ENCODE measurements at places on chromosomes 1 and 21. TPM values are rescaled to one million over a fixed set of nuclear protein-coding genes. Genes with fewer than 3 reads are reported as not detected.
A peak's percentile ranks its signal among the peaks of the same experiment; 100 is the strongest.

- H3K27ac ChIP-seq = no peak overlapping the region
- no peaks in the 10 kb centered on the region for H3K27me3 ChIP-seq
- H3K4me3 ChIP-seq = no peak overlapping the region
- no peaks in the 10 kb centered on the region for H3K36me3 ChIP-seq
- no peak for DNase-seq
Observed at GRCh38 chr1:178849918-178850317, 21.0 kb downstream of the ANGPTL1 start.

DNA sequence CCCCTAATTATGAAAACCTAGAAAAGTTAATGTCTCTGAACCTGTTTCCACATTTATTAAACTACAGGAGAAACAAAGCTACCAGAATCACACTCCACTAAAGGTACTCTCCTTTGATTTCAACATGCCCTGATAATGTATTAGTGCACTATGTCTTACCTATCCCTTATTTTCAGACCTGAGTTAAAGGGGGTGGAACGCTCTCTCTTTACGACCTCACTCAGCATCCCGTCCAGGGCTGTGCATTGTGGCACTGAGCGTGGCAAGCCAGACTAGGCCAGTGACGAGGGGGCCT, 678 bp downstream of the LSM10 start:
- H3K4me3 ChIP-seq = peak overlapping the region; percentile 98
- H3K4me1 ChIP-seq = peaks cover 28% of the 10 kb centered on the region
- no peak for DNase-seq

Gene ARMH1
- total RNA-seq = 144 TPM

Gene RAB25
- 0.64 TPM for total RNA-seq

Gene LRRC71
- total RNA-seq = not detected
